ENCODE measurements at places on chromosomes 11 and 22. TPM values are rescaled to one million over a fixed set of nuclear protein-coding genes. Genes with fewer than 3 reads are reported as not detected.

- no peak for DNase-seq
Measured at GRCh38 chr22:47123006-47123826, 360.8 kb downstream of the TBC1D22A start.

- DNase-seq = no peak
Measured at GRCh38 chr22:48104766-48105165, 1342.3 kb downstream of the TBC1D22A start.

DNA sequence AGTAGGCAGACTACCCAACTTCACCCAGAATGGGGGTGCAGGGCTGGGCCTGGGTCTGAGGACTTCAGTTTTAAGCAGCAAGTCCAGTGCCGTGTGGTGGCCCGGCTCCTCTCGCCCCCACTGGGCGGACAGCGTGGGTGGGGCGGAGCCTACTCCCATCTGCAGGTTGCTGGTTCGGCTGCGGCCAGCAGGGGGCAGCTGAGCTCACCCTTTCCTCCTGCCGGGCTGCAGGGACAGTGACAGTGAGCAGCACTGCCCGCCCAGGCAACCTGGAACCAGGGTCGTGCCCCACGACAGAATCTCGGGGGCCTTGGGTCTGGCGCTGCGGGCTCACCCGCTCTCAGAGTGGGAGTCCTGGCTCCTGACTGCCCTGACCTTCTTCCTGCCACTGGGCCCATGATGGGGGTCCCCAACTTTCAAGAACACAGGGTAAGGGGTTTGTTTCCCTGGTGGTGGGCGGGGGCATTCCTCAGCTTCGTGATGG is 6.2 kb upstream of the NEAT1 start:
- DNase-seq = peak; percentile 94

DNA sequence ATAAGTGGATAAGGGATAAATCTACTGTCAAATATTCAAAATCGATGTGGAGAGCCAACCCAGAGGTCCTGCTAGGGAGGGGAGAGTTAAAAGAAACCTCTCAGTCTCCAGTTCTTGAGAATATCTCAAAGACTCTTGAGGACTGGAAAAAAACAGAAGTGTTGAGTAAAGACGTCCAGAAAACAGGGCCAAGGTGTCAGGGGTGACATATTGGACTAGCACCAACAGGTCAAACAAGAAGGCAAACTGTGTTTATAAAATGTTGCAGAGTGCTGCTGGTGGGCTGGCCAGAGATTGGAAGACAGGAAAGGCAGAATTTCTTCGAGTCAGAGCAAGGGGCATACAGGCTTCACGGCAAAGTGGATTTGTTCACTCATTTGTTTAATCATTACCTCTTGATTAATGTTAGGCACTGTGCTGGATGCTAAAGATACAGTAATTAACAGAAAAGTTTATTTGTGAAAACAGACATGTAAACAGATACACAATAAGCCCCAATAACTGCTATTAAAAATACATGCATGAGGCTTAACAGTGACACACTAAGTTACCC is 33.7 kb upstream of the SMPD1 start:
- DNase-seq = no peak

DNA sequence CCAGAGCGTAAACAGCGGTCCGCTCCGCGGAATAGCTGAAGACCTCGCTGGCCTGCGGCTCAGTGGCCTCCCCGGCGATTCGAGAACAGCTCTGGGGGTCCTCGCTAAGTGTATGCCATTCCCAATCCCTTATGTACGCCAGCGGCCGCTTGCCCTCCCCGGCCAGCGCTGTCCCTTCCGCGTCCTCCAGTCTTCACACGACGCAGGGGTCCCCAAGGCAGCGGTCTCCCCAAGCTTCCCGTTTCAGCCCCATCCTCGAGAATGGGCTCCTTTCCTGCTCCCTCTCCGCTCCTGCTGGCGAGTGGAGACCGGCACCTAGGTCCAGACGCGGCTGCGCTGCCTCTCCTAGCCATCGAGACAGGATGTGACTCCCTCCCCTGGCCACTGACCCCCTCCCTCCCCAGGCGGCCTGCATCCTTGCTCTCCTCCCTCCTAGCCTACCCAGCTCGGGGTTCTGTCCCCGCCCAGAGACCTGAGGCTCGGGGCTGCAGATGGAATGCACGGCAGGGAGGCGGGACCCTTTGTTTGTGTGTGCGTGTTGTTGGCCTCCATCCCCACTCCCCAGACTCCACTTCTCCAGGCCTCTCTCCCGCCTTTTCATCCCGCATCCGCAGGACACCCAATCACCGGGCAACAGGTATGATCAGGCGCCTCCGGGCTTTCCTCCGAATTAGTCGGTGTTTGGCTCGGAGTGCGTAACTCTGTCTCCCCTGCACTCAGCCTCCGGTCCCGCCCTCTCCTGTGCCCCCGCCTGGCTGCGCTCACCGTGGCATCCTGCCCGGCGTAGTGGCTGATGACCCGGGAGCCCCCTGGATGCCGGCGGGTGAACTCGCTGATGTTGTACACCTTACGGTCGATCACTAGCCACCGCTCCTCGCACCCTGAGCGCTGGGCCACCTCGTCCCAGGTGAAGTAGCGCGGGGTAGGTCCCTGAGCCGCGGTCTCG is 740 bp downstream of the FADS1 start:
- no peak for DNase-seq

- no peak for DNase-seq
Measured at GRCh38 chr22:50525858-50526107, 385 bp upstream of the SCO2 start.

Gene GGTLC3
- total RNA-seq = not detected

All from breast epithelium (tissue), 4 donors.